ENCODE measurements at places on chromosomes 13 and 19.

GRCh38 chr13:112032186-112032993 is 34.6 kb upstream of the SOX1 start:
- DNase-seq, result no peak

DNA sequence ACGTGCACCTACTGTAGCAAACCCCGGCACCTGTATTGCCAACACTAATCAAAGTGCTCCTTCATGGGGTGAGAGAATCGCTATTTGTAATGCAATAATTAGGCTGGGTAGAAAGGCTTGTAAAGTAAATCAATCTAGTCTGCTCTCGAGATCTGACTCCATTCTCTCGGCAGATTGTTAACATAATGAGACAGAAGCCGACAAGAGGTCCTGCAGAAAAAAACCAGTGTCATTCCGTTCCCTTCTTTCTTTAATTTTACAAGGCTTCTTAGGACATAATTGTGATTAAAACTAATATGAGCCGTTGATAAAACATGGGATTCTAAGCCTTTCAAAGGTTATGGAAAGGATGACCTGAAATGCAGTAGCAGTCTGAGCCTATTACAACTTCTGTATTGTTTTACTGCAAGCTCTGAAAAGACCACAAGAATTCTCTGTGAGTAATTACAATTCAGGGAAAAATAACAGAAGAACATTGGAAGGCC is 530.0 kb downstream of the PCDH9 start:
- no peak for DNase-seq

DNA sequence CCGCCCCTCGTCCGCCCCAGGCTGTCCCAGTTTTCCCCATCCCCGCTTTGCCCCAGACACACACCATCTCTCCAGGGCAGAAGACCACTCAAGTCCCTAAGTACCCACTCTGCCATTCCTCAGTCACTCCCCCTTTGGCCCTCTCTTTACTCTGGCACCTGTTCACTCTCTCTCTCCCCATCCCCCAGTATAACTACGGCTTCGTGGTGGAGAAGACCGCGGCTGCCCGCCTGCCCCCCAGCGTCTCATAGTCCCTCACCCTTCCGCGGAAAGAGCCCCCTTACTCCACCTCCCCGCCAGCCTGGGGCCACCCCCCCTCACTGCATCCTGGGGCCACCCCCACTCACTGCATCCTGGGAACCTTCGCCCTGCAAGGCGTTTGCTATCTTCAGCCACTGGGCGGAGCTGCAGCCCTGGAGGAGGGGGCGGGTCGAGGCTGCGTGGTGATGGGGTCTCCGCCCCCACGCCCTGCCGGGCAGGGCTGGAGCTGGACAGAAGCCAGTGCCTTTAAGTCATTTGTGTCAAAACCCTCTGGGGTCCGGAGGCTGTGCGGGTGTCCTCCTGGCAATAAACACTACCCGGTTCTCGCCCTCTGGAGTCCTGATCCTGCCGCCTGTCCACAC is 5.0 kb downstream of the MVB12A start:
- no peak for DNase-seq

DNA sequence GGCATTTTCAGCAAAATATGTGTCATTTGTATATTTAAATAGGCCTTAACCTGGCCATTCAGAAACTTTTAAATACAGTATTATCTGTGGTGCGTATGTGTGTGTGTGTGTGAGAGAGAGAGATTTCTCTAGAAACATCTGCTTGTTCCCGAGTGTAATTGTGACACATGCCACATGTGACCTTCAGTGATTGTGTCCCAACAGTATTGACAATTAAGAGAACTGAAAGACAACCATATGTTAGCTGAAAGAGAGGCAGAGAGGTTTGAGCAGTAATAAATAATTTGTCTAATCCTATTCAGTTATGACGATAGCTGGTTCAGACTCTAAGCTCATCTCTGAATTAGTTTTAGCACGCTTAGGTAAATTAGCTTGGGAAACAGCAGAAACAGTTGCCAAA is 1503.1 kb downstream of the PCDH9 start:
- no peak for DNase-seq

- DNase-seq, result no peak
These were observed 1581.9 kb downstream of the EFNB2 start for GRCh38 chr13:104953588-104953987.

GRCh38 chr13:44333950-44334655 is 39.5 kb upstream of the SERP2 start:
- no peak for DNase-seq

DNA sequence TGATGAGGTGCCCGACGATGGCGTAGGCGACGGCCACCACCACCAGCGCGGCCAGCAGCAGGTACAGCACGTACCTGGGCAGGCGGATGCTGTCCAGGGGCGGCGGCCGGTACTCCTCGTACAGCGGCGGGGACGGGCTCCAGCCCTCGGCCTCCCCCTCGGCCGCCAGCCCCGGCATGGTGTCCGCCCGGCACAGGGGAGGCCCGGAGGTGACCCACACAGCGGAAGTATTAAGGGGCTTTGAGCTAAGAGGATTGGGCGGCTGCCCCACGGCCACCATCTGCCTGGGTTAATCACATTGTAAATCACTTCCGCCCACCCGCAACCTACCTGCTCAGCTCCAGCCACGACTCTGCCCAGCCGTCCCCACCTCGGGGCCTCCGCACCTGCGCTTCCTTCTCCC is at the start of gene SMIM44:
TSS of gene SMIM44 (minus strand) at position 216 of the 403 bp plus-strand sequence. CDS start at position 178, 38 bp downstream.
- no peak for DNase-seq

GRCh38 chr13:110477706-110478245 is 83.7 kb downstream of the RAB20 start:
- no peak for DNase-seq

- DNase-seq, result no peak
These were observed 20.6 kb downstream of the FCGBP start for GRCh38 chr19:39913682-39914333.

- DNase-seq, result no peak
These were observed 421.9 kb upstream of the ARGLU1 start for GRCh38 chr13:106989876-106990275.

GRCh38 chr13:40943073-40943472 is 76.0 kb downstream of the ELF1 start:
- DNase-seq, result no peak

DNA sequence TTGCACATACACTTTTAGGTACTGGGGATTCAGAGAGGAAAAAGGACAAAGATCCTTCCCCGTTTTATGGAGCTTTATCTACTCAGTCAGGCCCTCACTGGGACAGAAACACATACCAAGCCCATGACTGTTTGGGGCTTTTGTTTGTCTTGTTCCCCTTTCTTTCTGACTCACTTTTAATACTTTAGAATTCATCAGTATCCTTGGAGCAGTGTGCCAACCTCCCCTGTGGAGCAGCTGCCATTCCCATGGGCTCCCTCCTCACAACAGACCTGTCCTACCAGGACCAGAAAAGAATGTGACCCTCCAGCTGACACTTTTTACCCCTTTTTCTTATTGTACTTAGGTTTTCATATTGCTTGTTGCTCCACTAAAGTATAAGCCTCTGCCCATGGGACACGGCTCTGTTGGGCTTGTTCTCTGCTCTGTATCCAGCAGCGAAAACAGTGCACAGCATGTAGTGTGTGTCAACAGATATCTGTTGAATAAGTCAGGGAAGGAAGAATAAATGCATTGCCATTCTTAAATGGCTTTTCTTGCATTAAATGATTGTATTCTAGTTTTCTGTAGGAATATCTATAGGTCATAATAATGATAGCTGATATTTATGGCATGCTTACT is 431.1 kb downstream of the EFNB2 start:
- DNase-seq, result no peak

DNA sequence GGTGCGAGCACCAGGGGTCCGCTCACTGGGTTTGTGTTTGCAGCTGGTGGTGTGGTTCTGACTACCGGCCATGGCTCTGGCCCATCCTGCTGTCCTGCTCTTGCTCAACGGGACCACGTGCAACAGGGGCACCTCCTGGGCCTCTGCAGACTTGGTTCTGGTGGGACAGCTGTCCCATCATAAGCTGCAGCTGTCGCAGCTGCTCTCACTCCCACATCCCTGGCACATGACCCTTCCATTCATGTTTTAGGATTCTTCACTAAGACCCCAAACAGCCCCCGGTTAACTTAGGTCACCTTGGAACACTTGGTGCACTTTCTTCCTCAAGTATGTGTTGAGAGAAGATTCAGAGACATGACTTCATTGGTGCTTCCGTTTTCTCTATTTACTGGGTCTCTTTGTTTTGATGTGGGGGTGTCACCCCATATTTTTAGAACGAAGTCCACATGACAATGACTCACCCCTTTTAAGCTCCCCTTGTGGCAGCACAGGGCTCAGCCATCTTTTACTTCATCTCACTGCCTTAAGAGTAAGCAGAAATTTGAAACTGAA is 68.4 kb upstream of the ARHGEF7 start:
- DNase-seq, result no peak

GRCh38 chr19:58284199-58284598 is 5.4 kb downstream of the ZNF8 start:
- no peak for DNase-seq

DNA sequence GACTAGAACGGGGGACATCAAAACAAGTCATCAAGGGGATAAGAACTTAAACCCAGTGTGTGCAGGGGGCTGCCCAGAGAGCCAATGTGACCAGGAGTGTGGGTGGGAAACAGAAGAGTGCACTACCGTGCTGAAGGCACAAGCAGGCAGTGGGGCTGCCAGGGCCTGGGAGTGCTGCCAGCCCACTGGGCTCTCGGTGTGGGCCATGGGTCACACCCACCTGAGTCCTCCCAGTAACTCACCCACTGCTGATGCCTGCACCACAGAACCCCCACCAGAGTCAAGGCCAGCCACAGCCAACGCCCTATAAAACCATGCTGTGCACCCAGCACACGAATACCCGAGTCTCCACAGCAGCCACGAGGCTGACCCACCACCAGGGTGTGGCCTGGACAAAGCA is 8.5 kb downstream of the MED26 start:
- DNase-seq, result no peak

GRCh38 chr13:64505336-64505910 is 2724.7 kb downstream of the PCDH9 start:
- DNase-seq, result no peak

DNA sequence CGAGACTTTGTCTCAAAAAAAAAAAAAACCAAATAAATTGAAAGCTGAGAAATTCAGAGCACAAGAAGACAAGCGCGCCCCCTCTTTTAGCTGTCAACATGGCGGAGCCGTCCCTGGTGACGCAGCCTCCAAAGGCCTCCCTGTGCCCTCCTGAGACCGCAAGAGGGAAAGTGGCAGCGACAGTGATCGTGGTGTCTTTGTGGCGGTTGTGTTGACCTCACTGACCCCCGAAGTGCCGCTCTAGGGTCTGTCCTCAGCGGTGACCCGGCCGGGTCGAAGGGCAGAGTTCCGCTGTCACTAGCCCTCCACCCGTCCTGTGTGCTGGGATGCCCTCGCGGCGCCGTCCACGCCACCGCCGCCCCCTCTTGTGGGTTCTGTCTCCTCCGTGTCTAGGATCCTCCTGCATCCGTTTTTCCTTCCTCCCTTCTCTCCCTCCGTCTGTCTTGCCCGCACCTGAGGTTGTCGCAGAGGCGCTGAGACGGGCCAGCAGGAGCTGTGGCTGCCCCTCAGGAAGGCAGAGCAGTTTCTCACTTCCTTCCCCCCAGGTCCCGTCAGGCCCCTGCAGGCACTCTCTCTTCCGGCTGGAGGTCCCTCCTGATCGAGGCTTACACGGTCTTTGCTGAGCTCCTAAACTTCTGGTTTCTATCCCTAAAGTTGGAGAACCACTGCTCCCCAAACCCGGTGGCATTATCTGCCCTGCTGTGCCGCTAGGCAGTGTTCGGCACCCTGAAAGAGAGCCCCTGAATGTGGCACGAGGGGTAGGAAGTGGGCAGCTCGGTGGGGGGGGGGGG is 7.2 kb downstream of the UHRF1 start:
- no peak for DNase-seq

GRCh38 chr19:5144545-5145179 is 175.7 kb downstream of the KDM4B start:
- no peak for DNase-seq

DNA sequence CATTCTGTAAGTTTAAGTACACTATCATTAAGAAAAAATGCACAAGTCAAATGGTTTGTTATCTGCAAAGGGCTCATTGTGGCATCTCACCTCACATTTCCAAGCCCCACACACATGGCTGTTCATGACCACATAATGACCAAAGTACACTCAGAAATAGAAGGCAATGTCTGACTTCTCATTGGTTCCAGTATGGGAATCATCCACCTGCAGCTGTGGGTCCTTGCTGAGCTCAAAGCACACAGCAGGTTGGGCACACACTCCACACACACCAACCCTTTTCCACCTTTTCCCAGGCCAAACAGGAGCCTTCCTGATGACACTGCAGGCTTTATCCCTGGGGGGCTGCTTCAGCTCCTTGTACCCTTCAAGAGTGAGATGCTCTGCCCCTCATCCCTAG is 11.8 kb downstream of the CLC start:
- DNase-seq, result no peak

DNA sequence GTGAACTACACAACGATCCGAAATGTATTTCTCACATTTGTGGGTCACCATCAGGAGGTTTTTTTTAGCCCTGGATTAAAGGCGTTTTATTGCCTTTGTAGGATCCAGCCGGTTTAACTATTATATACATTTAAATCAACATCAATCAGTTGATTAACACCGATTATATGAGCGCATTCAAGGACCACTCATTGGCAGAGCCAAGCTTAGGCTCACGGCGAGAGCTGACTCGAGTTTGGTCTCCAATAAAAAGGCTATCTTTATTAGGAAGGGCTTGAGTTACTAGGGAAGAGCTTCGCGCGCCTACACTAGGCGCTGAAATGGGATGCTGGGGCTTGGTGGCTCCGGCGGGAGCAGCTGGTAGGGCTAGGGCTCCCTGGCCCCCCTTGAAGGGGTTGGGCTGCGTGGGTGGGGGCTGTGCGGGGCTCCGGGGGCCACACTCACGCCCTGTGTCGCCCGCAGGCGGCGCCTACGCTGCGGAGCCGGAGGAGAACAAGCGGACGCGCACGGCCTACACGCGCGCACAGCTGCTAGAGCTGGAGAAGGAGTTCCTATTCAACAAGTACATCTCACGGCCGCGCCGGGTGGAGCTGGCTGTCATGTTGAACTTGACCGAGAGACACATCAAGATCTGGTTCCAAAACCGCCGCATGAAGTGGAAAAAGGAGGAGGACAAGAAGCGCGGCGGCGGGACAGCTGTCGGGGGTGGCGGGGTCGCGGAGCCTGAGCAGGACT is 4.2 kb downstream of the PDX1 start:
- no peak for DNase-seq

- DNase-seq, result no peak
These were observed 66.6 kb upstream of the ZNF43 start for GRCh38 chr19:21902571-21902970.

DNA sequence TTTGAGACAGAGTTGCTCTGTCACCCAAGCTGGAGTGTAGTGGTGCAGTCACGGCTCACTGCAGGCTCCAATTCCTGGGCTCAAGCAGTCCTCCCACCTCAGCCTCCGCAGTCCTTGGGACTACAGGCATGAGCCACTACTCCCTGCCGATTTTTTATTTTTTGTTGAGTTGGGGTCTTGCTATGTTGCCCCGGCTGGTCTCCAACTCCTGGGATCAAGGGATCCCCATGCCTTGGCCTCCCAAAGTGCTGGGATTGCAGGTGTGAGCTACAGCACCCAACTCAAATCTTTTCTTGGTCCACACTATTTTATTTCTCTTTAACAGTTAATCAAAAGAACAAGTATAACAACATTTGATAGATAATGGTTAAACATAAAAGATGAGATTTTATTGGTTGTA is 7.5 kb downstream of the CCNE1 start:
- no peak for DNase-seq

GRCh38 chr13:65292488-65292901 is 1937.6 kb downstream of the PCDH9 start:
- no peak for DNase-seq

- DNase-seq, result no peak
These were observed 711.8 kb downstream of the UQCRFS1 start for GRCh38 chr19:28500982-28501630.

GRCh38 chr19:29623726-29624488 is 17.8 kb downstream of the POP4 start:
- DNase-seq, result peak; percentile 75
